ENCODE measurements at places on chromosomes 5 and 9. TPM values are rescaled to one million over a fixed set of nuclear protein-coding genes. Genes with fewer than 3 reads are reported as not detected.

Gene NPR3
- polyA plus RNA-seq = 87.3 TPM

Gene SOHLH1
- not detected for polyA plus RNA-seq

Gene GABRA1
- 0.02 TPM for polyA plus RNA-seq

Gene TAF1L
- polyA plus RNA-seq = not detected

GRCh38 chr5:56012281-56012963, 17.7 kb upstream of the IL6ST start:
- peak; percentile 81 for DNase-seq

GRCh38 chr9:134025606-134026541, 593 bp downstream of the BRD3OS start:
- peak; percentile 45 for DNase-seq

DNA sequence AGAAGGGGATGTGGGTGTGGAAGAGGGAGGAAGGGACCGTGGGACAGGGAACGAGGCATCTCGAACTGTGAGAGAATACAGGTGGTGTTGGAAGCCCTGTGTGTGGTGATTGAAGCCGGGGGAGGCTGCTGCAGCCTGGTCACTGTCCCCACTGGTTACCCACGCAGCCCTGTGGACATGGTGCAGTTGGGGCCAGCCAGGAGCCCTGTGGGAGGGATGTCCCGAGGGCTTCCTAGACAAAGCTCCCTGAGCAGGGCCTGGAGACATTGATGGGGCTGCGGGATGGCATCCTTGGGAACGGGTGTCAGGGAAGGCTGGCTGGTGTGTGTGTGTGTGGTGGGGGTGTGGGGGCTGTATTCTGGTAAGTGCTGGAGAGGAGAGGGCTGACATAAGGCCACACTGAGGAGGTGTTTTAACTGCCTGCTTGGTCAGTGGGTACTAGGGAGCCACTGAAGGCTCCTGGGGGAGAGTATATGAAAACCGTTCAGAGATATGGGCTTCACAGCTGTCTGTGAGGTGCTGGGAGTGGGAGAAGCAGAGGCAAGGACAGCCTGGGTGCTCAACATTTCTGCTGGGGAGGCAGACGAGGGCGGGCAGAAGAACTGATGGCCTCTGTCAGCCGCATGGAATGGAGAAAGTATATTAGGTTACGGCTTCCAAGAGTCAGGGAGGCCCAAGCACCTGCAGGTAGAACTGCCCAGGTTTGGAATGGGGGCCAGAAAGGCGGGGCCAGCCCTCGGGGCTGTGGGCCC, 20.0 kb downstream of the WNK2 start:
- DNase-seq = no peak

DNA sequence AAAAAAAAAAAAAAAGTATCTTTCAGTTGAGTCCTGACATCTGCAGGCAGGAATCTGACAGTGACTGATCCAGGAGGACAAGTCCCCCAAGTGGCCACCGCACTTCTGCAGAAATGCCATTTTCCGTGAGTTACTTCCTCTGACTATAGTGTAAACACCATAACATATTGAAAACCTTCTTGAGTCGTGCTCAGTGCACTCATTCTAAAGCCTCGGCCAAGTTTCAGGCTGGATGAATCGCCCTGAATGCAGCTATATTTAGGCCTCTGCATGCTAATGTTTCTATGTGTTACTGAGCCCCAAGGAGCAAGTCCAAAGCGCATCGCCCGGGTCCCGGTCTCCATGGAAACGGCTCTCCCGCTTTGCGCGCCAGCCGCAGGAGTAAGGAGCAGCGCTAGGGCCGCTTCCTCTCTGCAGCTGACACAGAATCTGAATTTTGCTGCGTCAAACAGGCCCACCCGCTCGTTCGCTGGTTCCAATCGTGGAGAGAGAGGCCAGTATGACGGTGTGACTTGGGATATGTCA, 335.4 kb downstream of the MSX2 start:
- DNase-seq = peak; percentile 61

DNA sequence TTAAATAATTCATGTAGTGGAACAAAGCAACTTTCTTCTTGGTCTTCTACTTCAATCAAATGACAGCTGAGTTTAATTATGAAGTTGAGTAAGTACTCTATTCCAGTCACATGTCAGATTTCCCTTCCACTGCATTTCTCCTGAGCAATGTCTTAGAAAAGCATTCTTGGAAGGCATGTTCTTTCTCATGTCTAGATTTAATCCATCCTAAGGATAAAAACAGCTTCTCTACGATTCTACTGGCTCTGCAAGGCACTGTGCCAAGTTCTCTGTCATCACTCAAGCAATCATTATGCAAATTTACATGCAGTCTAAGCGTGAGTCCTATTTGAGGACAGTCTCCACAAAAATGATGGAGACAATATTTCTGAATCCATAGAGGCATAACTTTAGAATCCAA, 142.4 kb downstream of the YIPF5 start:
- DNase-seq = peak; percentile 76

GRCh38 chr5:139681112-139681458, 32.9 kb downstream of the CXXC5 start:
- DNase-seq = no peak

- peak; percentile 18 for DNase-seq
Observed at GRCh38 chr9:15977438-15977837, 424.6 kb downstream of the CCDC171 start.

DNA sequence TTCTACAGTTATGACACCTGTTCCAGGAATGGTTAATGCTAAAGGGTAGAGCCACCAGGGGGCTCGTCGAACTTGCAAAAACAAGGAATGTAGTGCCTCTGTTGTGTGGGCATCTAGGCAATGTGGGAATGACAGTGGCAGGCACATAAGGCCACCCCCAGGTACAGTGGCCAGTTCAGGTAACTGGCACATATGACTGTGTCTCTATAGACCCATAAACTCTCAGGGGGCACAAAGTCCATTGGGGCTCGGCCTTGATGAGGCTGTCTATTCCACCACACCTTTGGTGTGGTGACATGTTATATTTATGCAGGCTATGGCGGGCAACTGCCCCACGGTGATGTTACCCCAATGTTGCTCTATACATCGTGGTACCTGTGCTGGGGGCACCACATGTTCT, 59.6 kb upstream of the FAM120A start:
- no peak for DNase-seq

- no peak for DNase-seq
Observed at GRCh38 chr9:123607479-123607878, 251.5 kb downstream of the CRB2 start.

GRCh38 chr5:95631991-95632675, 12.2 kb downstream of the GPR150 start:
- DNase-seq = peak; percentile 45
